Activated CD4-positive, alpha-beta memory T cell treated with anti-CD3 and anti-CD28 coated beads for 36 hours (primary cell): ENCODE measurements at places on chromosomes 5 and 9. TPM values are rescaled to one million over a fixed set of nuclear protein-coding genes. Genes with fewer than 3 reads are reported as not detected.

GRCh38 chr9:16825971-16826625, 44.4 kb downstream of the BNC2 start:
- no peaks in the 10 kb centered on the region for H3K4me1 ChIP-seq
- no peak overlapping the region for H3K4me3 ChIP-seq
- H3K27ac ChIP-seq = no peak overlapping the region
- H3K36me3 ChIP-seq = no peaks in the 10 kb centered on the region
- peaks cover 5% of the 10 kb centered on the region for H3K27me3 ChIP-seq

DNA sequence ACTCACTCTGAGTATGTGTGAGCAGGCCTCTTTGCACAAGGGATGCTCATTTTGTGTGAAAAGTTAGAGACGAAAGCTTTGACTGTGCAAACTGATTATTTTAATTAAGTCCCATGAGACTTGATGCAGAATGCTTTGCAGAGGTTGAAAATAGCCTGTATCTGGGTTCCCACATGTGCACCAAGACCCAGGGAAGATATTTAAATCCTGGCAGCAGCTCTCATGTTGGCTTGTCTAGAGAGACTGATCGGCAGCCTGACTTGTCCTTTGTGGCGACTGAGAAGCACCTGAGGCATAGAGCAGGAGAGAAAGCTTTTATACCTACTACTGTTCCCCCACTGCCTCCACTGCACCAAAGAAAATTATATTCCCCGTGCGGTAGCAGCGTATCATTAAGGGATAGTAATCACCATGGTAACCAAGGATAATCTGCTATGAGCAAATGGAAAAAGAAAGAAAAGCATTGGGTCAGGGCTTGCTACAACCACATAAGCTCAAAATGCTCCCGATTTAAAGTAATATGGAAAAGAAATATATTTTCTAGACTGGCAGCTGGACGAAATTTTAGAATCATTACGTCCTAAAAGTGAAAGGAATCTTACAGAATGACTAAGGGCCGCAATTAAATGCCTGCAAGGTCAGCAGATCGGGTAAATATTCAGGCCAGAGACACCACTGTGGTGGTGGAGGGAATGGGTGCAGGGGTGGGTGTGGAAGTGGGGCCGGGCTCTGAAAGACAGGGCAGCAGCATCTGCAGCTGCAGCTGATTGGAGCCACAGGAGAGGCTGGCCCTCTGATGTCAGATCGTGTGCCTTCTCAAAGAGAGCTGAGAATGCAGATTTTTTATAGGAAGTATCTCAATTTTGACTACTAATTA, 135.3 kb upstream of the EPB41L4A start:
- H3K27me3 ChIP-seq = no peaks in the 10 kb centered on the region

- DNase-seq = no peak
- H3K36me3 ChIP-seq = no peaks in the 10 kb centered on the region
- no peak overlapping the region for H3K4me3 ChIP-seq
- no peaks in the 10 kb centered on the region for H3K4me1 ChIP-seq
- no peak overlapping the region for H3K27ac ChIP-seq
Measured at GRCh38 chr5:91128604-91129003, 254.5 kb downstream of the ARRDC3 start.

DNA sequence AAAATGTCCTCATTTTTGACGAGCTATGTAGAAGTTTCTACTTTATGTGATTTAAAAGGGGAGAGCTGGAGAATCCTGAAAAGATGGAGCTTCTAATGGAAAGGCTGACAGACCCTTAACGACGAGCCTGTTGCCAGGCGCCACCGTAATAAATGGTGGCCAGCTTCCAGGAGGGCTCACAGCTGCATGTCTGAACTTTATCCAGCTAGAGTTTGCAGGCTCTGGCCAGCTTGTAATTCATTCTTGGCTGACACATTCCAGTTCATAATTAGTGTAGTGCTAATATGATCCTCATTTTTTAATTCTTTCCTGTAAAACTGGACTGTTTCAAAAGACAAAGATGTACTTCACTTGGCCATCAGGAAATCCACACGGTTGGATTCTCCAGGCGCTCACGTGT, 246.7 kb downstream of the GAS1 start:
- H3K27me3 ChIP-seq = no peaks in the 10 kb centered on the region
- H3K36me3 ChIP-seq = no peaks in the 10 kb centered on the region
- H3K4me1 ChIP-seq = no peaks in the 10 kb centered on the region
- no peak for DNase-seq
- no peak overlapping the region for H3K4me3 ChIP-seq
- H3K27ac ChIP-seq = no peak overlapping the region

DNA sequence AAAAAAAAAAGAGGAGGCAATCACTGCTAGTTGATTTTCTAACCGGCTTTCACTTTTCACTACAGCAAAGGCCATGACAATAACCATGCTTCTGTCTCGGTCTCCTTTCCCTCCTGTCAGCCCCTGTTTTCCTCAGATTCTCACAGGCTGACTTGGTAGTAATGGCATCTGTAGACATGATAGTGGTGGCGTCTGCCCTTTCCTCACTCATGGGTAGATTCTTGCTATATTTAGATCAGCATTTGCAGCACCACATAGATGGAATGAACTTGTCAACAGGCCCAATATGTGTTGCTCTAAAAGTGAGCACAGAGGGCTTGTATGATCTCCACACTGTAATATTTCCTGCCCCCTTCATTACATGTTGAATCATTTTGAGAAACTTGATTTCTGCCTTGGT, 120.3 kb upstream of the FTMT start:
- no peaks in the 10 kb centered on the region for H3K4me1 ChIP-seq
- no peaks in the 10 kb centered on the region for H3K36me3 ChIP-seq
- no peak overlapping the region for H3K4me3 ChIP-seq
- H3K27ac ChIP-seq = no peak overlapping the region

GRCh38 chr5:759781-760362, 24.7 kb downstream of the ZDHHC11B start:
- no peak overlapping the region for H3K4me3 ChIP-seq
- H3K4me1 ChIP-seq = peaks cover 19% of the 10 kb centered on the region
- H3K27ac ChIP-seq = no peak overlapping the region
- no peak for DNase-seq
- no peaks in the 10 kb centered on the region for H3K27me3 ChIP-seq

GRCh38 chr5:136526791-136527190, 161.4 kb upstream of the TRPC7 start:
- H3K4me3 ChIP-seq = no peak overlapping the region
- no peaks in the 10 kb centered on the region for H3K4me1 ChIP-seq
- no peaks in the 10 kb centered on the region for H3K27me3 ChIP-seq
- DNase-seq = no peak
- no peaks in the 10 kb centered on the region for H3K36me3 ChIP-seq

P4HA2 gene
- 6.0 TPM for total RNA-seq

RETREG1 gene
- total RNA-seq = 10.1 TPM

DNA sequence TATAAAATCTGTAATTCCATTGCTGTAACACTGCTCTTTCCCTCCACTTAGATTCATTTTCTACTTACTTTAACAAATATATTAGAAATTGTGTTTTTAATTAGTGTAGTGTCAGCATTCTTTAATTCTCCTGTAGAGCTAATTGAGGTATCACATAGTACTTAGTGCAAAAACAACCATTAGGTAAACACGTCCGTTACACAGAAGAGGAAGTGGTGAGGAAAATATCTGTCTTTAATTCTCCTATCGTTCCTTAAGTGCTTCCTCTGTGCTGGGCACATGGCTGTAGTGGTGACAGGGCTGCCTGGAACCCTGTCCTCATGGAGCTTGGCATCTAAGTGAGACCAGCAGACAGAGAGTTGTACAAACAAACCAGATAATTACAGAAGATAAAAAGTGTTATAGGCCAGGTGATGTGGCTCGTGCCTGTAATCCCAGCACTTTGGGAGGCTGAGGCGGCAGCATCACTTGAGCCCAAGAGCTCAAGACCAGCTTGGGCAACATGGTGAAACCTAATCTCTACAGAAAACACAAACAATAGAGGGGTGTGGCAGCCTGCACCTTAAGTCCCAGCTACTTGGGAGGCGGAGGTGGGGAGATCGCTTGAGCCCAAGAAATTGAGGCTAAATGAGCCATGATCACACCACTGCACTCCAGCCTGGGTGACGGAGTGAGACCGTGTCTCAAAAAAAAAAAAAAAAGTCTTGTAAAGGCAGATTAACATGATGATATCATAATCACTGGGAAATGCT, 36.4 kb downstream of the PARP8 start:
- H3K4me3 ChIP-seq = peak overlapping the region; percentile 54
- H3K27me3 ChIP-seq = no peaks in the 10 kb centered on the region
- no peaks in the 10 kb centered on the region for H3K36me3 ChIP-seq
- H3K27ac ChIP-seq = peak overlapping the region; percentile 88
- H3K4me1 ChIP-seq = peaks cover 78% of the 10 kb centered on the region
- no peak for DNase-seq

- DNase-seq = no peak
- no peaks in the 10 kb centered on the region for H3K36me3 ChIP-seq
Measured at GRCh38 chr5:176887252-176887849, 11.8 kb downstream of the HK3 start.

DNA sequence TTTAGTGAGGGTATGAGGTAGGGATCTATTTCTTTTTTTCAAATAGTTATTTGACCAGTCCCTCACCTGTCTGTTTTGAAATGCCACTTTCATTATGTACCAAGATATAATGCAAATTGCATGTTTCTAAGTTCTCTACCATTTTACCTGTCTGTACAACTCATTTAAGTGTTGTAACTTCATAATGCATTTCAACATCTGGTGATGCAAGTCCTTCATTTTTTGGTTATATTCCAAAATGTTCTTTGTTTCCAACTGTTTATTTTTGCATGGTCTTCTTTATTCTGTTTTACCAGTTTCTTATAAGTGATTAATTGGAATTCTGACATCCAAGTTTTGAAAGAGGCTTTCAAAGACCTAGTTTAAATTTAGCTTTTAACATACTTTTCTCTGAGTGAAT, 26.8 kb downstream of the TDRD7 start:
- DNase-seq = no peak
- no peak overlapping the region for H3K4me3 ChIP-seq
- no peaks in the 10 kb centered on the region for H3K27me3 ChIP-seq
- no peaks in the 10 kb centered on the region for H3K4me1 ChIP-seq
- H3K36me3 ChIP-seq = peaks cover 6% of the 10 kb centered on the region

GRCh38 chr5:95080030-95080429, 204.9 kb downstream of the MCTP1 start:
- H3K27ac ChIP-seq = no peak overlapping the region
- H3K4me1 ChIP-seq = peaks cover 5% of the 10 kb centered on the region
- H3K27me3 ChIP-seq = peaks cover 1% of the 10 kb centered on the region
- no peak for DNase-seq

- H3K36me3 ChIP-seq = peaks cover 42% of the 10 kb centered on the region
- no peak overlapping the region for H3K27ac ChIP-seq
- H3K4me3 ChIP-seq = no peak overlapping the region
- peak; percentile 50 for DNase-seq
- H3K4me1 ChIP-seq = peaks cover 12% of the 10 kb centered on the region
Measured at GRCh38 chr5:177336112-177336511, 15.4 kb downstream of the LMAN2 start.

ELAVL2 gene
- not detected for total RNA-seq

DNA sequence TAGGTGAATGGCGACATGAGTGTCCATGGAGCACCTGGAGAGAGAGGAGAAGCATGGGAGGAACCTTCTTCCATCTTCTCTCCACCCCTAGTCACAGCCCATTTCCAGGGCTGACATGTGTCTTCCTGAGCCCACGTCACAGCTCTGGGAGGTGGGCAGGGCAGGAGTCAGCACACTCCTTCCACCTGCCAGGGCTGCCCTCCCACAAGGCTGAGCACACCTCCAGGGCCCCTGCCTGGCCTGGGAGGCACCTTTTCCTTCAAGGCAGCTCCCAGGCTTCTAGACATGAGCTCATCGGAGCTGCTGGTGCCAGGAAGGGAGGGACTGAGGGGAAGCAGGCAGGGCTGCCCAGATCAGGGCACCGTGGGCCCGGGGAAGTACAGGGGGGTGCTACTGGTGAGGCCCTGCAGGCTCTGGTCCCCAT, 13.6 kb upstream of the SYNPO start:
- H3K27ac ChIP-seq = no peak overlapping the region
- H3K4me1 ChIP-seq = peaks cover 17% of the 10 kb centered on the region
- H3K4me3 ChIP-seq = no peak overlapping the region
- H3K36me3 ChIP-seq = no peaks in the 10 kb centered on the region

GRCh38 chr5:132271251-132272246, 14.1 kb downstream of the PDLIM4 start:
- peak overlapping the region; percentile 33 for H3K4me3 ChIP-seq
- peak; percentile 44 for DNase-seq
- H3K27me3 ChIP-seq = peaks cover 12% of the 10 kb centered on the region
- H3K36me3 ChIP-seq = no peaks in the 10 kb centered on the region
- H3K4me1 ChIP-seq = peaks cover 8% of the 10 kb centered on the region

PTGS1 gene
- 0.07 TPM for total RNA-seq

GRCh38 chr5:930866-931265, 38.2 kb downstream of the TRIP13 start:
- H3K27ac ChIP-seq = no peak overlapping the region
- no peak overlapping the region for H3K4me3 ChIP-seq
- H3K27me3 ChIP-seq = peaks cover 17% of the 10 kb centered on the region

TYRP1 gene
- not detected for total RNA-seq

SPATA31A3 gene
- not detected for total RNA-seq

GRCh38 chr9:115301581-115301980, 183.6 kb upstream of the TNC start:
- H3K4me3 ChIP-seq = no peak overlapping the region
- H3K27ac ChIP-seq = no peak overlapping the region
- DNase-seq = no peak

- no peaks in the 10 kb centered on the region for H3K27me3 ChIP-seq
- no peaks in the 10 kb centered on the region for H3K36me3 ChIP-seq
- no peaks in the 10 kb centered on the region for H3K4me1 ChIP-seq
- DNase-seq = no peak
- no peak overlapping the region for H3K4me3 ChIP-seq
Measured at GRCh38 chr9:104456831-104457230, 47.2 kb upstream of the OR13F1 start.

DNA sequence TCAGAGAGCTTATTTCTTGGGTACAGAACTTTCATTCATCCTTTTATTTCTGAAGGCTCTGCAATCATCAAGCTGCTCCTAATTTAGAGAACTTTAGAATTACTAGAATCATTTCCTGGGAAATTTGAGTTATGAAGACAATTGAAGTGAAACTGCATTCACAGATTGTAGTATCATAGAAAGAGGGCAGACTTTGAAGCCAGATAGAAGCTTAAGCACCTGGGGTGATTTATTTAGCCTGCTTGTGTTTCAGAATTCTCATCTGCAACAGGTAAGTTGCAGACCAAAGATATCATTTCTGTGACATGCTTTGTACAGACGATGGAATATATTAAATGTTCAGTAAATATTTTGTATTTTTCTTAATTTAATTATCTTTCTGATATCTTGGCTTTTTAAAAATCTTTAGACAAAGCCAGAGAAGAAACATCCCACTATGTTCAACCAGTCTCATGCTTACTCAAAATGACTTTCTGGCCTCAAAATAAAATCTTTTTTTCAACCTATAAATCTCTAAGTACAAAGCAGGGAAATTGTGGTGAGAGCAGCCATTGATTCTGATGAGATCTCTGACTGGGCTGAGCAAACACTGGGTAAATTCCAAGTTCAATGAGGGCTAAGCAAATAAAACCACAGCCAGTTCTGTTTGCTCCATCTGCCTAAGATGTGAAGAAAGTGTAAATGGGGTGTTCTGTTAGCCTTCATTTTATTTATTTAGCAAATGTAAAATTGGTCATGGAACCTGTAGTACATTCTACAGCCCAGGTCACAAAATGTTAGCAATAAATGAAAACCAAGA, 264.7 kb upstream of the CCNG1 start:
- DNase-seq = no peak
- H3K27ac ChIP-seq = no peak overlapping the region
- no peak overlapping the region for H3K4me3 ChIP-seq
- H3K4me1 ChIP-seq = no peaks in the 10 kb centered on the region
- H3K36me3 ChIP-seq = no peaks in the 10 kb centered on the region
